ENCODE measurements at places on chromosomes 12 and 14.

DNA sequence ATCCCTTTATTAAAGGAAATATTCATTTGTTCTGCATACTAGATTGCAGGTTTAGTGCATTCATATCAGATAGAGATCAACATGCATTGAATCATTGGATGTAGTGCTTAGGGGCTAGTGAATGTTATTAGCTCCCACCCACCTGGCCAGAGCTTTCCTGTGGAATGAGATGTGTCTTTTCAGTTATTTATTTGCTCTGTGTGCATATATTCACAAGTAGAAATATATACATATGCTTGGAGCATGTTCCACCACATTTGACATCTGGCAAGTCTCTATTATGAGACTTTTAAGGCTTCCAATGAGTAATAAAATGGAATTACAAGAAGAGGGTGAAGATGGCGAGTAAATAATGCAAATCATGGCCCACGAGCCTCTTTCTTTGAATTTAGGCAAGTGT is 180.0 kb upstream of the LMO3 start:
- DNase-seq = no peak

- DNase-seq = peak; percentile 63
Observed at GRCh38 chr14:49999146-49999761, 106.4 kb downstream of the ARF6 start.

DNA sequence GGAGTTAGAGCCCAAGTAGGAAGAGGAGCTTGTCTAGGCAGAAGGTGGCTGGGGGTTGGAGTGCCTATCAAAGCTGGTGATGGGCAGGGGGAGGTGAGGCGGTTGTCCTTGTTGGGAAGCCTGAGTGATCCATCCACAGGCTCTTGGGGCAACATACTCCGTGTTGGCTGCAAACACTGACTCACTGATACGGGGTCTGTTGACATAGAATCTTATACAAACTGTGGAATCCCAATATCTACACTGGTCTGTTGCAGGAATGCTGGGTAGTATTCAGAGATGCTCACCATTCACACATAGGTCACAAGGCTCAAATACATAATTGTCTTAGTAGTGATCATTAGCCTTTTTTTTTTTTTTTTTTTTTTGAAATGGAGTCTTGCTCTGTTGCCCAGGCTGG is 26.0 kb downstream of the ERH start:
- no peak for DNase-seq

GRCh38 chr14:56491299-56492285 is 88.0 kb upstream of the TMEM260 start:
- DNase-seq = no peak

- DNase-seq = no peak
Observed at GRCh38 chr14:71658261-71658860, 273.9 kb upstream of the RGS6 start.

GRCh38 chr12:64745980-64746379 is 13.2 kb downstream of the GNS start:
- DNase-seq = no peak

DNA sequence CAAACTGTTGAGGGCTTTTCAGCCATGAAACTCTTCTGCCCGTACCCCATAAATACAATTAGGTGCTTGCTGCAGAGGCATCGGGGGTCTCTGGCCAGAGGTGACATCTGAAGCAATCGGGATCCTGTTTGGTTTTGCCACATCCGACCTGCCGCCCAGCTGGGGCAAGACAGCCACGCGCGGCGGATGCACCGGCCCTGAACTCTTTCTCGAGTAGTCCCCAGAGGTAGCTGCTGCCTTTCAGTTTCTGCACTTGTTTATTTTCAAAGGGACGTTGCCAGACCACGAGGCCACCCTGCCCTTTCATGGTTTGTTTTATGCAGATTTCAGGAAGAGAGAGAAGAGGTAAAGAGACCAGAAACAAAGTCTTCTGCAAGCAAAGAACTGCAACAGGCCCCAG is 10.6 kb upstream of the MLXIP start:
- no peak for DNase-seq

DNA sequence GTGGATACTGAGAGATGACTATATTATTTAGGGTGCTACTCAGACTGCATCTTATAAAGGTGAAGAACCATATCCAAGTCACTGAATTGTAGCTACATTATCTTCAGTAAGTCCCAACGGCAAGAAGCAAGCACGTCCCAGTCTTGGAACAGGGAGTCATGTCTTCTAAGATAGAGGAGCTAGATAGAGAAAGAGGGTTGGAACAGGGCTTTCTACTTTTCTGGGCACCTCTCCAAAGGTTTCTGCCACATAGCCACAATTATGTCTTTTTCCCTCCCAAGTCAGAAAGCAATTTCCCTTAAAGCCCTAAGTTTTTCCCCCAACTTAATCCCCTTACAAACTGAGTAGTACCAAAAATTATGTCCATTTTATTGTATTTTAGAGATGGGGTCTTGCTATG is 22.4 kb downstream of the MAPK1IP1L start:
- DNase-seq = no peak

DNA sequence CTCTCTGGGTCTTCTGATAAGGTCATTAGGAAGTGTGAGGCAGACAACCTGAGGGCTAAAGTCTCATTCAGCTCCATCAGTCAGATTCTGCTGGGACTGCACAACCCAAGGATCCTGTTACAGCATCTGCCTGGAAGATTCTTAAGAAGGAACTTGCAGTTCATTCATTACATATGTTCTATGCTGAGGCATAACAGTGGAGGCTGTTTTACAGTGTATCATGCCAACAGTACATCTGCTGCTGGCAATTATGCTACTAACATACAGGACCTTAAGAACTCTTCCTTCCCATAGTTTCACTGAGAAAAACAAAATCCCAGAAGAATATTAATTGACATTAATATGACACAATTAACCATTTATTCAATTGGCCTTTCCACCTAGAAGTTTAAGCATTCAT is 968.6 kb downstream of the DIO2 start:
- no peak for DNase-seq

- DNase-seq = no peak
Observed at GRCh38 chr12:107397890-107398500, 287.6 kb upstream of the PWP1 start.
